Aorta (tissue), 5 donors: ENCODE measurements at places on chromosomes 6 and 20.

- DNase-seq, result no peak
Observed at GRCh38 chr6:90462102-90462501, 124.8 kb downstream of the MAP3K7 start.

GRCh38 chr20:24100370-24101011 is 111.9 kb upstream of the GGTLC1 start:
- no peak for DNase-seq

DNA sequence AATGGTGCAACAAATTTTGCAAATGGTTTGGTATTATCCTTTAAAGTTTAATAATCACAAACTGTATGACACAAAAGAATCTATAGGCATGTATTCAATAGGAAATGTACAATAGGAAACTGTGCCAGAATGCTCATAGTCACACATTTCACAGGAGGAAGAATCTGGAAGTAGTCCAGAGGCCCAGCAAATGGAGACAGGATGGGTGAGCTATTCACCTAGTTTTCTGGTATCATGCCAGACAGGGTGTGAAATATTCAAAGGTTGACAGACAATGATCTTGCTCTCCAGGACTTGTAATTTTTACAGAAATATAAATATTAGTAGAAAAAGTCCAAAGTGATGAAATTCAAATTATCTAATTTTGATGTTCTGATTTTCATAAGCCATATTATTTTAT is 520.1 kb upstream of the IMPG1 start:
- DNase-seq, result no peak

DNA sequence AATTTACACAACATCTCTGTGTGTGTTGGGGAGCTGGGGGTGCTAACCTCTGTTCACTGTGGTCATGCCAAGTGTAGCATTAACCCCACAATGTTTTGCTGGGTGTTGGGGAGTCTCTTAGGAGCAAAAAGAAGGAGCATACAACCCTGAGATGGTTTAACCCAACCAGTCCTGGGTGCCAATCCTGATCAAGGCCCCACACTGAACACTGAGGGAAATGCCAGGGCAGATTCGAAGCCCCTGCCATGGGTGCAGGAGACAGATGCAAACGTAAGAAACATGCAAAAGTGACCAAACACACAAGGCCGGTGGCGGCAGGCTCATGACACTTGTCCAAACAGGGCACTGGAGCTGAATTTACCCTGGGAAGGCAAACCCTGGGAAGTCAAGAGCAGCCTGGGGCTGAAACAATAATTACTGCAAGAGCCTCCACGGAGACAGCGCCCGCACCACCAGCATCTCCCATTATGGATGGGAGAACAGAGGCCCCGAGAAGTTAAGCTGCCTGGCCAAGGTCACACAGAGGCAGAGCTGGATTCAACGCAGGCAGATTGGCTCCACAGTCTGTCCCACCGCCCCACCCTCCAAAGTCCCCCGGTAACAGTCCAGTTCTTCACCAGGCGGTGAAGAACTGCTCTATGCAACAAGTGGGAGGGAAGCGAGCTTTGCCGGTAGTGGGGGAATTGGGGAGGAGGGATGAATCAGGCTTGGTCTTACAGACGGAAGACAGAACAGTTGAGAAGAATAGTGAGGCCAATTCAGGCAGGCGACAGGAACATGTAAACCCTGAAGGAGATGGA is 8.5 kb downstream of the ACSS1 start:
- DNase-seq, result peak; percentile 51

DNA sequence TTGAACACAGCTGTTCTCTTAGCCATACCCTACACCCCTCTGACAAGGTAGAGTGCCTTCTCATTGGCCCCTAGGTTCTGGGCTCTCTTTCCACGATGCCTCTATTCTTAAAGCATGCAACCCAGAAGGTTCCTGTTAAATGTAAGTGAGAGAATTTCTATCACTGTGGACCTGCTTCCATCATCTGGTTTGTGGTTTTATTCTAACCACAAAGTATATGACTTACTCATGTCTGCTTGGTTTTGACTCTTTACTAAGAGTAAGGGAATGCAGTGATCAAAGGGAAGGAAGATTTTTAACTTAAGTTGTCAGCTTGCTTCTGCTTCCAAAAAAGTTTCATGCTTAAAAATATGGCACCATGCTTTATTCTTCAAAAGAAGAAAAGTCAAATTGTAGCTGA is 80.2 kb downstream of the ANKEF1 start:
- DNase-seq, result no peak

DNA sequence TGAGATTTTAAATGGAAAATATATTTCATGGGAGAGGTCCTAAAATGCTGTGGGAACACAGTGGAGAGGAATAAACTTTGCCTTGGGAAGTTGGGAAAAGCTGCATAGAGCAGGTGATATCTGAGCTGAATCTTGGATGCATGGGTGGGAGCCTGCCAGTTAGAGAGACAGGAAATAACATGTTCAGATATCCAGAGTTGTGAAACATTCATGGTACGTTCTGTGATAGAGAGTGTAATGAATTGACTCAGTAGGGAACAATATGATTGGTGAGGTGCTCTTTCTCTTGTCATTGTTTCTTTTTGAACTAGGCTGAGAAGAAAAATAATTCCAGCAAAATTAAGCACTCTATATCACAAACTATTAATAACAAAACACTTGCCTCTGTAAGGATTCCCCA is 72.8 kb downstream of the RPS12 start:
- DNase-seq, result no peak

DNA sequence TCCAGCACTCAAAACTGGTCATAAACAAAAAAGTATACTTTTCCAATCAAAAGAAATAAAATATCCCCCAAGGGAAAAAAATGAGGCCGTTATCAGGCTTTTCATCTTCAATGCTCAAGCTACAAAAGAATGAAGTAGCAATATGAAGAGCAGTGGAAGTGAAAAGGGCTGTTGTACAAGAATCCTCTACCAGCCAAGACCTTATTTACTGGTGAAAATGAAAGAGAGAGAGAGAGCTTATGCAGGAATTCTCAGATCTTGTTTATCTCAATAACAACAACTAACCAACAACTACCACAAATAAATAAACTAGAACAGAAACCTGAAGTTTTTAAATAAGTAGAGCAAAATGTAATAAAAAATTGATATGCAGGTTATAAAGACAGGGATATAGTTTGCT is 400.6 kb downstream of the HDGFL1 start:
- DNase-seq, result no peak

DNA sequence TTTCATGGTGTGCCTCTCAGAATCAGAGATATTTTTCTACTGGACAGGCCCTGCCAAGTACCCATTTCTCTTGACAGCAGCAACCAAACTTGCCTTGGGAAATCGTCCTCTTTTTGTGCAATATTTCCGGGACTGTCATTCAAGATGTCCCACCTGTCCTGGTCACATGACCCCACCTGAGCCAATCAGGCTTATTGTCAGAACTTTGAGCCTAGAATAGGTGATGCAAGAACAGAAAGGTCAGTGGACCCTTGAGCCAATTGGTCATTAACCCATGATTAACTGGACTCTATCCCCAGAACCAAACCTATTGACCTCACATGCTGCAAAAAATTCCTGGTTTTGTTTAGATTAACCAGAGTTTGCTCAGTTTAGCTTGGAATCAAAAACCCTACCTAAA is 108.3 kb upstream of the TOP1 start:
- no peak for DNase-seq

- no peak for DNase-seq
Observed at GRCh38 chr6:55868771-55869479, 6.5 kb downstream of the BMP5 start.

- DNase-seq, result peak; percentile 85
Observed at GRCh38 chr6:90294989-90295853, 1.4 kb downstream of the BACH2 start.

DNA sequence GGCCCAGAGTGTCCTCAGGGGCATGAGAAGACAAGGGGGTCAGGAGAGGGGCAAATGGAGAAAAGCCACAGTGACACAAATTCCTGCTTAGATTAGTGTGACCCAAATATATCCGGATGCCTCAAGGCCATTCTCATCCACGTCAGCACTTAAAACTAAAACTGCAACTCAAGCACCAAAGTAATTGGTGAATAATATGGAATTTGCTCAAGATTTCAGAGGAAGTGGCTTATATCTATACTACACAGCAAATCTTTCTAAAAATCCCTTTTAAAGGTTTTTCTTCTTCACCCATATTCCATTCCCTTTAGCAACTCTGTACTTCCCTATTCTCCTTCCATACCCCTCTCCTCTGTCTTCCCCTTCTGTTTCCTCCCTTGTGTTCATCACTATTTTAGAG is 15.2 kb downstream of the DEF6 start:
- DNase-seq, result no peak

GRCh38 chr6:56227071-56227879 is 20.1 kb downstream of the COL21A1 start:
- DNase-seq, result no peak

DNA sequence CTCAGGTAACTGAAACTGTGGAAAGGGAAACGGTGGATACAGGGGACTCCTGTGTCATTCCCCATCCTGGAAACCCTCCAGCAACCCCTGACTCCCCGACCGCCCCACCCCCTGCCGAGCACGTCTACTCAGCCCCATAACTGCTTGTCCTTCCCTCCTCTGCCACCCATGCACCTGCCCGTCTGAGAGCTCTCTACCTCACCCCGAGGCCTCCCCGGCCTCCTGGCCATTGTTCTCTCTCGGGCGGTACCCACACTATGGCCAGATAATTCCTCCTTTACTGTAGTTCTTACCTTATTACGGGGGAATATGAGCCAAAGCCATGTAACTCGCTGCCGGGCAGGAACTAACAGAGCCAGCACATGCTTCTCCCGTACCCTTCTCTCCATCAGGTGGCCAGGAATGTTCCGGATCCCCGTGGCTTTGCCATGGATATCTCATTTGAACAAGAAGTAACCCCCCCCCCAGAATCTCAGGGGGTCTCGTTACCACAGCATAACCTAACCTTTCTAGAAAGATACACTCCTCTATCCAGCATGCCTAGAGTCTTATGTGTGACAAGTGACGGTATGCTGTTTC is 4.8 kb upstream of the IRF4 start:
- DNase-seq, result no peak

- no peak for DNase-seq
Observed at GRCh38 chr6:79878142-79878748, 69.1 kb downstream of the ELOVL4 start.

DNA sequence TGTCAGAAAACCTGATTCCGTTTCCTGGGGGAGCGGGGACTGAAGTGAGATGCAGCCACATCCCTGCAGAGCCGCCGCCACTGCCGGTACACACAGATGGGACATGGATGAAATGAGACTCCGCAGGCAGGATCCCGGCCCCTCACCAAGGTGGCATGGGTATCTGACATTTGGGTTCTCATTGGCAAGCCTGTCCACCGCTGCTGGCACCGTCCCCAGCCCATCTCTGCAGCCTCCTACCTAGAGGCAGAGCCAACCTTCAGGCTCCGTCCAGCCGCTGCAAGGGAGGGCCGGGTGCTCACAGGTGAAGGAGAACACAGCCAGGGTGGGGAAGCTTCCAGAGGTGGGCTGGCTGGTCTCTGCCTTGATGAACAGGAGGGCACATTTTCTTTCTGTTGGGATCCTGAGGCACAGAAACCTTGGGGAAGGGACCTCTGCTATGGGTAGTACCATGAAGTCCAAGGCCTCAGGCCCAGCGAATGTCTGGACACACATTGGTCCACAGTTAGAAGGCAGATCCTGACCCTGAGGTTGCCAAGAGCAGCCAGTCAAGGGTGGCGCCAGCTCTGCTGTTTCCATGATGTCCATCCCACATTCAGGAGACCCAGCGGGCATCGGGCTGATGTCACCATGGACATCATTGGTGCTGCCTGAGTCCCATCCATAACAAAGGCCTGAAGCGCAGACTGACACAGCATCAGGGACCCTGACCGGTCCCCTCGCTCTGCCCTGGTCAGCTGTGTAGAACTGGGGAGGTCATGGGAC is 177.4 kb downstream of the TAF4 start:
- no peak for DNase-seq

- DNase-seq, result no peak
Observed at GRCh38 chr6:101909366-101909765, 515.9 kb downstream of the GRIK2 start.

- DNase-seq, result no peak
Observed at GRCh38 chr20:51412951-51413481, 129.5 kb downstream of the NFATC2 start.

DNA sequence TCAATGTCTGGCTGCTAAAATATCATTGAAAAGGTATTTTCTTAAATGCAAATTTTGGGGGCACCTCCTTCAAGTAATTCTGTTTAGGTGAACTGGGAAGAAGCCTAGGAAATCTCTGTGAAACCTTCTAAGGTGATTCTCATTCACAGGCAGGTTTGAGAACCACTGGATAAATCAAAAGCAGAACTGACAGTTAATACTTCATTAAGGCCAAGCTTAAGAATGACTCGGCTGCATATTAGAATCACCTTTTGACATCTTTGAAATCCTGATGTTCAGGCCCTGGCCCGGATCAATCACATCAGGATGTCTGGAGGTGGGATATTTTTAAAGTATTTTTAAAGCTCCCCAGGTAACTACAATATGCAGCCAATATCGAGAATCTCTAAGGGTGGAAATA is 50.6 kb downstream of the FKBP1C start:
- no peak for DNase-seq

DNA sequence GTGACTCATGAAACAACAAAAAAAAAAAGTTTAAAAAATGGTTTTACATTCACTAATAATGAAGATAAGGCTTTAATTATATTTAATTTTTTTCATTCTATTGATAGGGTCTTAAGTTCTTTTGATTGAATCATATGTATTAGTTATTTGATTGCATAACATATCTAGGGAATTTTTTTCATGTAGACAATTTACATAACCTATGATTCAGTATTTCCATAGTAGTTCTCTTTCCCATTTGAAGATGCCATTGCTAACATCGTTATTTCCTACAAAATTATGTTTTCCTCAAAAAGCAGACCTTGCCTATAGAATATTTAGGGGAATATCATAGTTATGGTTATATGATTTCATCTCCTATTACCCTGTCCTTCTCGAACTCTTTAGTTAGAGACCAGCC is 463.4 kb downstream of the TFAP2B start:
- DNase-seq, result no peak

- DNase-seq, result no peak
Observed at GRCh38 chr6:22147921-22148776, 148.7 kb downstream of the PRL start.

DNA sequence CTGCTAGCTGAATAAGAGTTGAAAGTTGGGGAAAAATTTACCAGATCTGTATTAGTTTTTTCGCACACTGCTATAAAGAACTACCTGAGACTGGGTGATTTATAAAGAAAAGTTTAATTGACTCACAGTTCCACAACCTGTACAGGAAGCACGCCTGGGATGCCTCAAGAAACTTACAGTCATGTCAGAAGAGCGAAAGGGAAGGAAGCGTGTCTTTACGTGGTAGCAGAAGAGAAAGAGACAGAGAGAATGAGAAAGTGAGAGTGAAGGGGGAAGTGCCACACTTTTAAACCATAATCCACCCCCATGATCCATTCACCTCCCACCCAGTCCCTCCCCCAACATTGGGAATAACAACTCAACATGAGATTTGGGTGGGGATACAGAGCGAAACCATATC is 79.6 kb downstream of the KHDC1L start:
- DNase-seq, result no peak

- DNase-seq, result no peak
Observed at GRCh38 chr20:10843146-10843711, 169.4 kb upstream of the JAG1 start.

- DNase-seq, result no peak
Observed at GRCh38 chr20:9038791-9039535, 29.9 kb upstream of the PLCB4 start.
